SW 1271 (cell line): ENCODE measurements at places on chromosomes 6 and 20.

DNA sequence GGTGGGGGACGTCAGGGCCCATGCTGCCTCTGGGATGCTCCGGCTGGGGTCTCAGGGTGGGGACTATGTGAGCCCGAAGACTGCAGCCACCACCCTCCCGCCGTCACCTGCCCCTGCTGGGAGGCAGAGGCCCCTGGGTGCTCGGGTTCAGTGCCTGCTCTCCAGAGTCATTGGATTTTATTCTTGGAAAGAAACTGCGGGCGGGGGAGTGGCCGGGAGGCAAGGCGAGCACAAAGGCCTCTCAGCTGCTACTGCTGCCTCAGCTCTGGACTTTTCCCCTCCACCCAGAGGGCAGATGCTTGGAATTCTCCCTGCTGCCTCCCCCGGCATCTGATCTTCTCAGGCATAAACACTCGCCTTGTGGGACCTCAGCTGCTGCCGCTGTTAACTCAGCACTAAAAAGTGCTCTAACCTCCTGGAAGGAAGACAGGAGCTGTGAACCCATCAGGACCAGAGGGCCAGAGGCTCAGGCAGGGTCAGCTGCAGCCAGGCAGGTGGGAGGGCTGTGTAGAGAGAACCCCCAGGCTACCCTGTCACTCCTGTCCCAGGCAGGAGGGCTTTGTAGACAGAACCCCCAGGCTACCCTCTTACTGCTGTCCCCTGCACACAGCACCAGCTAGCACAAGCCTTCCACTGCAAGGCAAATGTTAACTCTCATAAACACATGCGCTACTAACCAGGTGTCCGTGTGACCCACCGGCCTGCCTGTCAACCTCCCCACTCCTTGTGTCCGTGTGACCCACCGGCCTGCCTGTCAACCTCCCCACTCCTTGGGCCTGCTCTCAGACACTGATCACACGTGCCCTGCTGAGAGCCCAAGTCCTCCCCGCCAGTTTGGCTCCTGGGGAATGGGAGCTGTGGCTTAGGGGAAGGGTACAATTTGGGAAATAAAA is 9.4 kb upstream of the FRMD1 start:
- DNase-seq: no peak

DNA sequence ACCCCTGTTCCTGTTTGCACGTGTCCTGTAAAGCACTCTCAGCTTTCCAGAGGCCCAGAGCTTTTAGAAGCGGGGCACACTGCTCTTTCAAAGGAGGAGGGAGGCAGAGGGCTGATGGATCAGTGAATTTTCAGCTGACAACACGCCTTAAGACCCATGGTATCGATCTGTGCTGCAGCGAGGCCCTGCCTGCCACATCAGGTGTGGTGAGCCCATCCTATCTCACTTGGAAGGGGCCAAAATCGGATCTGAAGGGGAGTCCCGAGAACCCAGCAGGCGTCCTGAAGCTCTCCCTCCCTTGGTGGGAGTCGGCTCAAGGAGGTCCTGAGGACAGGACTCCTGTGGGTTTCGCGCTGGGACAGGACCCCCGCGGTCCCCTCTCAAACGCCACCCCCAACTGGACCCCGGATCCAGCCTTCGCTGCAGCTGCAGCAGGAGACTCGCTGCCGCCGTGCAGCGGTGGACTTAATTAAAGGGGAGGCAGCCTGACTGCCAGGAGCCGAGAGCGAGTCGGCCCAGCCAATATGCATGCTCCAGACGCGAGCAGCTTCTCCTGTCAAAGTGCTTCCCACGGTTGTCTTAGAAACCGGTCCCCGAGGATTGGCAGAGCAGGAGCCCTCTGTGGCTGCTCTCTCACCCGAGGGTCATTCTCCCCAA is 580.0 kb upstream of the ZNF337 start:
- no peak for DNase-seq

- DNase-seq: no peak
Observed at GRCh38 chr6:12009876-12010634, 2.1 kb upstream of the HIVEP1 start.

DNA sequence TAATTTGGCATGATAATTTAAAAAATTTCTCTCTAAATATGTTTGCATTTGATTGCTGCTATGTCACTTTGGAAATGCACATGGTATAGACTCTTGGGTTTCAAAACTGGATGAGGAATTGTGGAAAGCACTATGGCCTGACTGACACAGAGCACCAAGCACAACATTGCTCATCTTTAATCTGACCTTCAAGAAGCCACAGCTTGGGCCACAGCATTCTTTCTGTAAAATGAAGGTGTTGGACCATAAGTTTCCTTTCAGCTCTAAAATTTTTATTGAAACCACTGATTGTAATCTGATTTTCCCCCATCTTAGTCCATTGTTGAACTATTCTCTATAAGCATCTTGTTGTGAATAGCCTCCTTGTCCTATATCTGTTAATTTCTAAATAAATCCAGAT is 41.0 kb downstream of the QKI start:
- DNase-seq: no peak

GRCh38 chr6:99114769-99115406 is 167.1 kb upstream of the FBXL4 start:
- no peak for DNase-seq

DNA sequence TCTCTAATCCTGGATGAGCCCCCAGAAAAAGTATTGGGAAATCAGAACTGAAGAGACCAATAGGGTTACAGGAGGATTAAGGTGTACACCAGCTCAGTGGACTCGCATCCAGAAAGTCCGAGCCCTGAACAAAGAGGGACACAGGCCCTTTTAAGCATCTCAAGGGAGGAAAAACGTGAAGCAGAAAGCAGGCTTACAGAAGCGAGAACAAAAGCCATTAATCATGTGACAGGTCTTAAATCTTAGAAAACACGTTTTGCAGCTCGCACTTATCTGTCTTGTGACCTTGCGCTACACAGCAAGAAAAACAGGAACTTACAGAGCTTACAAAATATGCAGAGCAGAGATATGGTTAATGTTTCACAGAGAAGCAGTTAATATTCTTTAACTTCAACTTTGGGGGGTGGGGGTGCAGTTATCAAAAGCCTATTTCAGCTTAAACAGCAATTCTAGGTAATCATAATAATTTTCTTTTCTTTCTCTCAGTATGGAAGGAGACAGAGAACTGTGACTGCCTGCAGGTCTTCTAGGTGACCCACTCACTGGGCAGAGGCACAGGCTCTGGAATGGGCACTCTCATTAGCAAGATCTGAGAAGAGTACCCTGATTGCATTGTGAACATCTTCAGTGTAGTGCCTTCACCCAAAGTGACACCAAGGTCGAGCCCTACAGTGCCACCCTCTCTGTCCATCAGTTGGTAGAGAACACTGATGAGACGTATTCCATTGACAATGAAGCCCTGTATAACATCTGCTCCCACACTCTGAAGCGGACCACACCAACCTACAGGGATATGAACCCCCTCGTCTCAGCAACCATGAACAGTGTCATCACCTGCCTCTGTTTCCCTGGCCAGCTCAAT is 65.0 kb upstream of the MOCS1 start:
- no peak for DNase-seq

- DNase-seq: no peak
Observed at GRCh38 chr20:35062478-35062877, 30.1 kb downstream of the TRPC4AP start.

DNA sequence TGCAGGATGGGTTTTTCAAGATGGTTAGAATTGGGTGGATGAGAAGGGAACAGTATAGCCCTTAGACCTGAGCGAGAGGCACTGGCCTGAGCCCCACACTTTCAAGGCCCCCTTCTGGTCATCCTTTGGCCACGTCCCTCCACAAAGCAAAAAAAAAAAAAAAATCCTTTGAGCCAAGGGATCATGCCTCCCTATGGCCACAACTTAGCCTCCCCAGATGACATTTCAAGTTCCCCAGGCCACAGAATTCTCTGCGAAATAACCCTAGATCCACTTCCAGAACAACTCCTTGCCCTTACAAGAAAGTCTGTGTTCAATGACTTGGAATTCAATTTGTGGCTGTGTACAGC is 30.4 kb downstream of the ELOVL2 start:
- no peak for DNase-seq

GRCh38 chr20:10731190-10731965 is 57.6 kb upstream of the JAG1 start:
- no peak for DNase-seq

DNA sequence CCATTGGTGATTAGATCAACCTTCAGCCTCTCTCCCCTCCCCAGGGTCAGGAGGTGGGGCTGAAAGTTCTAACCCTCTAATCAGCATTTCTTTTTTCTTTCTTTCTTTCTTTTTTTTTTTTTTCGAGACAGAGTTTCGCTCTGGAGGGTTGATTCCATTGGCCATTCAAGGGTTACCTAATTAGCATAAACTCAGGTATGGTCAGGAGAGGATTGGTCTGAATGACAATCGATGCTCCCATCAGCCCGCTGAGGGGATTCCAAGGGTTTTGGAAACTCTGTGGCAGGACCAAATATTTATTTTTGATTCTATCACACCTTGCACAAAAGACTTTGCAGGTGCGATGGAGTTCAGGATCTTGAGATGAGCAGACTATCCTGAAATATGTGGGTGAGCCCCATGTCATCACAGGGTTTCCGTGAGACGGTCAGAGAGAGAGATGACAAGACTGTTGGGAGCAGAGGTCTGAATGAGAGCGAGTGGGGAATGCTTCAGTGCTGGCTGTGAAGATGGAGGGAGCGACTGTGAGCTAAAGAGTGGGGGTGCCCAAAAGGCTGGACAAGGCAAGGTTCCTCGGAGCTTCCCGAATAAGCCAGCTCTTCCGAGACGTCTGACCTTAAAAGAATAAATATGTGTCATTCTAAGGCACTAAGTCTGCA is 107.1 kb downstream of the BMP7 start:
- DNase-seq: no peak

DNA sequence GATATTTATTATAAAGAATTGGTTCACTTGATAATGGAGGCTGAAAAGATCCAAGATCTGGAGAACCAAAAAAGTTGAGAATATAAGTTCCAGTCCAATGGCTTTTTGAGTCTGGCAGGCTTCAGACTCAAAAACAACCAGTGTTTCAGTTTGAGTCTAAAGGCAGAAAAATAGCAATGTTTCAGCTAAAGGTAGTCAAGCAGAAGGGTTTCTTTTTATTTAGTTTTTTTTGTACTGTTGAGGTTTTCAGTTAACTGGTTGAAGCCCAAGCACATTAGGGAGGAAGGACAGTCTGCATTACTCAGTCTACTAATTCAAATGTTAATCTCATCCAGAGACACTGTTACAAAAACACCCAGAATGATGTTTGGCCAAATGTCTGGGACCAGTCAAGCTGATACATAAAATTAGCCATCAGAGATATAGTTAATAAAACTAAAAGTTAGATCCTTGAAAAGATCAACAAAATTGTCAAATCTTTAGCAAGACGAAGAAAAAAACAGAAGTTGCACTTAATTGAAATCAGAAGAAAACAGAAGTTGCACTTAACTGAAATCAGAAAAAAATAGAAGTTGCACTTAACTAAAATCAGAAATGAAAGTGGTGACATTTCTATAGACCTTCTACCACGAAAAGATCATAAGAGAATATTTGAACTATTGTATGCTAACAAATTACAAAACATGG is 980.3 kb upstream of the FLRT3 start:
- DNase-seq: no peak

DNA sequence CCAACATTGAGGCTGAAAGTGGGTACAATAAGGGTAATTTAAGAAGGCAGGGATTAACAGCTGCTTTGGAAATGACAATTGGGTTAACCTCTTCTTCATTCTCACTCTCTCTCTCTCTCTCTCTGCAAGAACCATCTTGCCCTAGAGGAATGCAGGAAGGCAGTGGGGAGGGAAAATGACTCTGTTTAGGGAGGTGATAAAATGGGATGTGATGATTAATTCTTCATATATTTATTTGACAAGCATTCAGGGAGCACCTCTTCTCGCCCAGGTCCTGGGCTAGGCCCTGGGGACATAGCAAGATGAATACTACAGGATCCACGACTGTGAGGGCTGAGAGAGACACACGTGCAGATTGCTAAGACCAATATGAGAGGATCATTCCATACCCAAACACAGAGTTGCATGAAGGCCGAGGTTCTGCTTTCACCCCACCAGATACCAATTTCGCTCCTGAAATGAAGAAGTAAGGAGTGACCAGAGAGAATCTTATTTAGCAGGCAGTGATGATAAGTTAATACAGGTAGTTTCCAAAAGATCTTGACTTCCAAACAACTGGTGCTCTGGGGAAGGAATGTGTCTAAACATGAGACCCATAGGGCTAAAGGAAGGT is 13.3 kb upstream of the PTPN1 start:
- DNase-seq: no peak

DNA sequence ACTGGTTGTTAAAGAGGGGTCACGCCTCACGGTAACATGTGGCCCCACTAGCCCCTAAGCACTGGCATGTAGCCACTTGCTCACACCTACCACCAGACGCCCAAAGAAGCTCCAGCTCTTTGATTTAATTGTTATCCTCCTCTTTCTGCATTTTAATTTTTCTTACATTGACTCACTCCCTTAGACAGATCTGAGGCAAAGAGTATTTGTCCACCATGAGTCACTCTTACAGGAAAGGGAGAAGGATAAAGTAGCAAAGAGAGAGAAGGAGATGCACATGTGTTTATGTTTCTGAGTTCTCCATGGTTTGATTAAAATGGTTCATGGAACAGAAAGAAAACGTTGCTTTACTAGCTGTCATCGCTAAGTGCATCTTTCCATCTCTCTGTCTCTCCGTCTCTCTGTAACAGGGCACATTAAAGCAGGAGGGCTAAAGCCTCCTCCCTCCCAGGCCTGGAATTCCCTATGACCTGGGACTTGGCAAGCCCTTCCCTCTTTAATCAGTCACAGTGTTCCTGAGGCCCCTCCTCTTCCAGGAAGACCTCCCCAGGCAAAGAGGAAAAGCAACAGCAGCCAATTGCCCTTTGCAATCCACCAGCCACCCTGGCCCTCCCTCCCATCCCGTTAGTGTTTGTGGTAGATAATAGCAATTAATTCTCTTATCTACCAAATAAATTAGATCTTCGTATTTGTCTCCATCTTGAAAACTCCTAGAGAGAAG is 112.8 kb upstream of the TSHZ2 start:
- no peak for DNase-seq

- DNase-seq: no peak
Observed at GRCh38 chr20:45163083-45163803, 11.5 kb upstream of the PI3 start.

DNA sequence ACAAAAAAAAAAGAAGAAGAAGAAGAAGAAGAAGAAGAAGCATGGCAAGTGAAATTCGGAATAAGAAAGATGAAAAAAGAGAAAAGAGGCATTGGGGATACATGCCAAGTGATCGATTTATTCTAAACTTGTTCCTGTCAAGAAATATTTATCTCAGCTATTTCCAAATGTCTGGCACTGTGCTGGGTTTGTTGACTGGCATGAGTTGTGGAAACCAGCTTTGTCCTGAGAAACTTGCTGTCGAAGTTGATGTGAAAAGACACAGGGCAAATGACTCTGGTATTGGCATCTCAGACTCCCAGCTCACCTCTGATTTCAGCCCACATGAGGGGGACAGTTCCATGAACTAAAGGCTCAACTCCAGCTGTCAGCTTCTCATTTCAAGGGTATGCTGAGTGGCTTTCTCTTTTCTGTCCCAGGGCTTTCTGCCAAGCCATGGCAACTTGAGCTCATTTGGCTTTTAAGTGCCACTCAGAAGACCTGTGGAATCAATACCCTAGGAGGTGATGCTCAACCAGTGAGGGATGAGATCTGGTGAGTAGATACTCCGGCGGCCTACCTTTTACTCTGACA is 253.3 kb upstream of the JAG1 start:
- DNase-seq: no peak
